ENCODE measurements at places on chromosomes 7 and 10. TPM values are rescaled to one million over a fixed set of nuclear protein-coding genes. Genes with fewer than 3 reads are reported as not detected.

The CCAR1 gene
- total RNA-seq: 104 TPM

The CLCN1 gene
- total RNA-seq: not detected

The TMEM26 gene
- not detected for total RNA-seq

The FAM13C gene
- not detected for total RNA-seq

GRCh38 chr10:49498425-49498824 is 40.5 kb downstream of the ERCC6 start:
- no peaks in the 10 kb centered on the region for H3K27me3 ChIP-seq
- H3K27ac ChIP-seq: no peak overlapping the region
- no peak overlapping the region for H3K4me3 ChIP-seq
- no peaks in the 10 kb centered on the region for H3K4me1 ChIP-seq

DNA sequence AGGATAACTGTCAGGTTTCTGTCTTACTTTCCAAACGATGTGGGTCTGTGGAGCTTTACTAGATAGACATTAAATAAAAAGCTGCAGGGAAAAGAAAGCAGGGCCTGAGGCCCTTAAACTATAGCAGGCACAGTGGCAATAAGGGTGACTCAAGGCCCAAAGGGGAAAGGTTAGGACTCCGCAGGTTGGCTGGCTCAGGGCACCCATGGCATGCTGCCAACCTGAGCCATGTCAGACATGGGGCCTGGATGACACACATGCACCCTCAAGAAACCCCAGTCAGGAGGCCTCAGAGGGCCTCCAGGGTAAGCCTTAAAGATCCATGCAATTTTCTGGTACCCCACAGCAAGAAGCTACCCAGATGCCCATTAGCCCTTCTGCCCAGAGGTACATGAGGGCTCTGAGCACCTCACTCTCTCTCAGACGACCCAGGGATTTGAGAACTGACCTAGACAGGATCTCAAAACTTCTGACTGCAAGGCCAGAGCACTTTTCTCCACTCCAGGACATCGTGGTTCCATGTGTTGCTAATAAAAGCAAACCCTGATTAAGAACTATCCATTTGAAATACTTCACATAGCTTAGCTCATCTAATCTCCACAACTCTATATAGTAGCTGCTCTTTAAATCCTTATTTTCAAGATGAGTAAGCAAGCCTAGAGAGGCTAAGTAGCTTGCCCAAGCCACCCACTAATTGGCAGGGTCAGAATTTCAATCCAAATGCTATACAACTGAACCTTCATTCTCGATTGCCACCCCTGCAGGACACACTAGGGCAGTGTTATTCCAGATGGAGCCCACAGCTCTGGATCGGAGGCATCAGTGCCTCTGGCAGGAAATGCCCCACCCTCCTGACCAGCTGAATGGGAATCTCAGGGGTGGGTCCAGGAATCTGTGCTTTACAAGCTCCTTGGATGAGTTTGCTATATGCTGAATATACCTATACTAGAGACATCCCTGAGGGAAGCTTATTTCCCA is 132.5 kb upstream of the EFCAB10 start:
- H3K4me1 ChIP-seq: no peaks in the 10 kb centered on the region
- peaks cover 27% of the 10 kb centered on the region for H3K36me3 ChIP-seq
- H3K4me3 ChIP-seq: no peak overlapping the region

DNA sequence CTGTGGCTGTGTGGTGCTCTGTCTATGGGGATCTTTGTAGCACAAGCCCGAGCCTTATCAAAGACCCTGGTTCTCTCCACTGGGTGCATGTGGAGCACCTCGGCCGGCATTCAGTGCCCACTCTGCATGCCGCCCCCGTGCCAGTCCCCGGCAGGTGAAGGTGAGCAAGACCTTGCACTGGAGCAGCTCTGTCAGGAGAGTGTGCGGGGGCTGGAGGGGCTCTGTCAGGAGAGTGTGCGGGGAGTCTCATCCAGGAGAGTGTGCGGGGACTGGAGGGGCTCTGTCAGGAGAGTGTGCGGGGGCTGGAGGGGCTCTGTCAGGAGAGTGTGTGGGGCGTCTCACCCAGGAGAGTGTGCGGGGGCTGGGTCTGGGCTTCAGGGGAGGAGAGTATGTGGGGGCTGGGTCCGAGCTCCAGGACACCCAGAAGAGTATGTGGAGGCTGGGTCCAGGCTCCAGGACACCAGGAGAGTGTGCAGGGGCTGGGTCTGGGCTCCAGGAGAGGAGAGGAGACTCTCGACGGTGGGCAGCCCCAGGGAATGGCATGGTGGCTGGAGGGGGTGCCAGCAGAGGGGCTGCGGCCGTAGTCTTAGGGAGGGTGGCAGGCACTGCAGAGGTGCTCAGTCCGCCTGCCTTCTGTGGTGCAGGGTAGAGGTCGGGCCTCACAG is 40.8 kb downstream of the INPP5A start:
- H3K4me1 ChIP-seq: peaks cover 57% of the 10 kb centered on the region
- no peaks in the 10 kb centered on the region for H3K27me3 ChIP-seq
- peaks cover 11% of the 10 kb centered on the region for H3K36me3 ChIP-seq
- H3K27ac ChIP-seq: no peak overlapping the region
- H3K4me3 ChIP-seq: peak overlapping the region; percentile 52

- H3K27ac ChIP-seq: no peak overlapping the region
- peaks cover 6% of the 10 kb centered on the region for H3K4me1 ChIP-seq
- peaks cover 20% of the 10 kb centered on the region for H3K27me3 ChIP-seq
- no peak overlapping the region for H3K4me3 ChIP-seq
- peak; percentile 13 for DNase-seq
Observed at GRCh38 chr7:134602881-134603451, 43.7 kb upstream of the BPGM start.

DNA sequence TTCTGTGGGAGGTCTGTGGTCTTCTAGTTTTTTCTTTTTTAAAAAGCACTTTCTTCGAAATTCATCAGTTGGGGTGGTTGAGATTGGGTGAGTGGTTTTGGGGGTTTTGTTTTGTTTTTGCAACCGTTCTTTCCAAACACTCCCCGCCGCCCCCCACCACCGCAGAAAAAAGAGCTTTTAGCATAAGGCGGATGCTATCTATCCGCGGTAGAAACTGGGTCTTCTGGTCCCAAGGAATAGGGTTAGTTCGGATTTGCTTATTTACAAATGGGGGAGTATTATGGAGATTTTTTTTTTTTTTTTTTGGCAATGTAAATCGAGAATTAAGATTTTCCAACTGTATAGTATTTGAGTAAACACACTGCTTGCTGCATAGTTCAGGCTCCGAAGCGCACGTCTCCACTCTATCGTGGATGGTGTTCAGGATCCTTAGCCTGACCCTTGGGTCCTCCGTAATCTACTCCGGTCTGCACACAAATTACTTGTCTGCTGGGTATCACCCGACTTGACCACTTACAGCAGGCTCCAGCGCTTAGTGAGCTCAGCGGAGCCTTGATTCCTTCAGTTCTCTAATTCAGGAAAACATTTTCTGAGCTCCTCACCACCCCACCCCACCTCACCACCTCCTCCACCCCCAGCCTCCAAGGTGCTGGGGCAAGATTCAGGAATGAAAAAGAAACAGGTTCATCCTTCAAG is 757 bp upstream of the NRCAM start:
- no peak for DNase-seq
- no peaks in the 10 kb centered on the region for H3K27me3 ChIP-seq
- H3K27ac ChIP-seq: peak overlapping the region; percentile 97
- H3K36me3 ChIP-seq: no peaks in the 10 kb centered on the region

Data from naive thymus-derived CD8-positive, alpha-beta T cell (primary cell).